ENCODE measurements at places on chromosomes 13 and 19.

DNA sequence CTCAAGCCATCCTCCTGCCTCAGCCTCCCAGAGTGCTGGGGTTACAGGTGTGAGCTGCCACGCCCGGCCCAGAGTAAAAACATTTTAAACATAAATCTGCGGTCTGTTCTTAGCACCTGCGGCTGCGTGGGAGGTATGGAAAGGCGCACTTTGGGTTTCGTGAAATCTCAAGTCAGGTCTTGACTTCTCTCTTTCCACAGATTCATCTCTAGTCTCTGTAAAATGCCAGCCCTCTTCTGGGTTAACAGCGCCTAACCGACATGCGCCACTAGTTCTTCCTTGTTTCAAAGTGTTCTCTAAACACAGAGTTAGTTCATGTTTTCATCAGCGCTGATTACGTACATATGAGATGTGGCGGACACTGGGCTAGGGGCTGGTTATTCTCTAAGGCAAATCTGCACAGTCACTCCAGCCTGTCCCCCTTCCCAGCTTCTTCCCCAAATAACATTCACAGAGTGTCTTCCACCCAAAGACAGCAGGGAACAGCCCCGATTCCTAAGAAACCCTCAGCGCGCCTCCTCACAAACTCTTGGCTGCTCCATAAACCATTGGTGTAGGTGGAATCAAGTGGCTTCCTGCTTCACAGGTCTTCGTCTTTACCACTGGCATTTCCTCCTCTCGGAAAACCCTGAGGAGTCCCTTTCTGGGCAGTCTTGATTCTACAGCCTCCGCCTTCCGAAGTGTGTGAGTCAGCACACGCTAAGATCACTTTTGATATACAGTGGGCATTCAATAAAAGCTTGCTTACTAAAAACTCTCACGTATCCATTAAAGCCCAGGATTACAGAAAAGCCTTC is 1.4 kb downstream of the PARP4 start:
- DNase-seq = peak; percentile 87

DNA sequence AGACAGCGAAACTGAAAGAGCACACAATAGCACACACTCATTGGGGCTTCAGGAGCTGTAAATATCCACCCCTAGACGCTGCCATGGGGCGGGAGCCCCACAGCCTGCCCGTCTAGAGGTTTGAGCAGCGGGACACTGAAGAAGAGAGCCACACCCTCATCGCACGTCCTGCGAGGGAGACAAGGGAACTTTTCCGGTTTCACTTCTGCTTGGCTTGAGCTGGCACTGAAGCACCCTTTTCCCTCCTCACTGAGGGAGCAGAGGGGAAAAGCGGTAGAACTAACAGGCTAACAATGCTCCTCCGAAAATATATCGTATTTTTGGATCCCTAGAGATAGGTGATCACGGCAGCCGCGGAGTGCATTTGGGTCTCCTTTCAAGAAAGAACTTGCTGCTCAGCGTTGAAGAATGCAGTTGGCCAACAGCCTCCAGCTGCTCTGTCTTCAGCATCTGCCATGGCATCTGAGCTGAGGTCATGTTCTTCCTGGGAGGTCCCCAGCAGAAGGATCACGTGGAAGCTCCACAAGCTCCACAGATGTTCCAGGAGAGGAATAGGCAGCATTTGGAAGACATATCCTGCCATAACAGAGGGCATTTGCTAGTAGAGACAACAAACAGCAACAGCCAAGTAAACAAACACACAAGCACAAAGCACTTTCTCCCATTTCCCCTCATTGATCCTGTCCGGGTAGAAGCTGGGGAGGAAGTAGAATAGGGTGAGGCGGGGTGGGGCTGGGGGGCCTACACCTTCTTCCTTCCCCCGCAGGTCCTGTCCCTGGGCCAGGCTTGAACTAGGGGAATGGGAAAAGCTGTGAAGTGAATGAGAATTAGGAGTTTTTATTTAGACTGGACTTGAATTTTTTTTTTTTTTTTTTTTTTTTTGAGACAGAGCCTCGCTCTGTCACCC is 44.8 kb upstream of the ALOX5AP start:
- peak; percentile 96 for DNase-seq

DNA sequence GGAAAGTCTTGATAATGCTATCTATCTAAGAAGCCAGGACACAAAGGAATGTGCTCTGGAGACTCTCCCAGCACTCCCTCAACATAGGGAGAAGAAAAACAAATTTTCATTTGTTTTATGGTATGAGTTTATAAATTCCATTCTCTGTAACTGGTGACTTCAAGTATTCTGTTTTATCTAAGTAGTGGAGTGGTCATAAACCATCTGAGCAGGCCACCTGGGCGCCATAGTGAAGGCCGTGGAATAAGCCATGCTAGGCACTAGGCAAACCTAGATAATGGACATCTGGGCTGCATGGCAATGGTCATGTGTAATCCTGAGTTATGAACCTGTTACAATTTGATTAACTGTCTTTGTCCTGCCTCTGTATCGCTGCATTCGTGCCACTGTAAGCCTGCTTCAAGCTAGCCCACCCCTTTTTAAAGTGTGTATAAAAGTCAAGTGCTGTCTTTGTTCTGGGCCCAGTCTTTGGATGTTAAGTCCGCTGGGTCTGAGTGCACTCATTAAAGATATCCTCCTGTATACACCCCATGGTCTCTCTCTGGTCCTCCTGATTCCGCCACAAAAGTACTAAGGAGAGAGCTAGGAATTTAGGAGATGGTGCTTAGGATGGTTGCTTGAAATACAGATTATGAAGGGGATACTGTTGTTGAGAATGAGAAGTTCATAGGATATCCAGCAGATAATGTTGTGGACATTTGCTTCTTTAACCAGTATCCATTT is 13.2 kb downstream of the GTF2F2 start:
- DNase-seq = no peak

DNA sequence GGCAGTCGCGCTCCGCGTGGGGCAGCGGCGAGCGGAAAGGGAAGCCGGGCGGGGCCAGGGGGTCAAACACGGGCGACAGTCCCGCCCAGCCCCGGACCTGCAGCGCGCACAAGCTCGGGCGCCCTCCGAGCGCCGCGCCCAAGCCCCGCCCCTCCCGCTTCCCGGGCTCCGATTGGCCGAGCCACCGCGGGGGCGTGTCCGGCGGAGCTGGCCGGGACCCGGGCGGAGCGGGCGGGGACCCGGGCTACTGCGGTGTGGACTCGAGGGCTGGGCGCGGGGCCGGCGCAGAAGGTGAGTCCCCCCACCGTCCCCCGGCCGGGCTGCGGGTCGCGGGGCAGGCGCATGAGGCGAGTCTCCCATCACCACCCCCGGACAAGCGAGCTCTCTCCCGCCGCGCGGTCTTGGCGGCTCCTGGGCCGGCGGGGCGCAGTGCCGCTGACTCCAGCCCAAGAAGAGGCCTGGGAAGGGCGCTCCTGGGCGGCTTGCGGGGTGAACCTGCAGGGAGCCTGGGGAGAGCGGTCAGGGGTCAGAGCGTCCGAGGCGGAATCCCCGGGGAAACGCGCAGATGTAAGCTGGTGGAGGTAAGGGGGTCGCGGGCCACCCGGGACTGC is at the start of gene PLEKHF1:
Gene PLEKHF1, plus strand, starts transcription at position 247 of the 611 bp plus-strand sequence. CDS start 8,379 bp downstream, outside the sequence.
- DNase-seq = peak; percentile 65

DNA sequence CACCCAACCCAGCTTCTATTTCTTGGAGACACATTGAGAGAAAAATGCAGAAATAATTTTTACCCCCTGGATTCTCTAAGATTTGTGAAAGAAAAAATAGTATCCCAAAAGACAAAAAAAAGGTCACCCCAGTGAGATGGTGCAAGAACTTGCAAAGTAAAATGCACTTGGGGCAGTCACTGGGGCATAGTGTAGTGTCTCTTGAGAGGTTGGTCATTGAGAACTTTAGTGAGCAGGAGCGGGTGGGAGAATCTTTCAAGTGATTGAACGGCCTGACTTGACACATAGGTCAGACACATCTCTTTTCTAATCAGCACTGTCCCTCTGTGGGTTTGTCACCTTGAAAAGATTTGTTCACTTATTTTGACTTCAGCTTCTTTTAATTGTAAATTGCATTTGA is 2.4 kb downstream of the ZNF85 start:
- no peak for DNase-seq

DNA sequence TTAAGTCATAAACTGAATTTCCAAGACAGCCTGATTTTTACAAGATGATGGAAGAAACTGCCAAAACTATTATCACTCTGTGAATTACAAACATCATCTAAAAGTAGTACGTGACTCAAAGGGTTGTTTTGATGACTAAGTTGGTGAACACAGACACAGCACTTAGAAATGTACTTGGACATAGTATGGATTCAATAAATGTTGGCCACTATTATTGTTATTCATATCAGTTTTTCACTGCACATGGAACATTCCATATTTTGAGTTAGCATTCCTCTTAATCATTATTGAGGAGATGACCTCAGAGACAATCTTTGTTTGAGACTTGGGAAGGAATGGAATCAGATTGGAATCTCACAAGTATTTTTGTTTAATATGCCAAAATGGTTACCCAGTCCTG is 172.9 kb downstream of the OXGR1 start:
- DNase-seq = peak; percentile 72

- peak; percentile 82 for DNase-seq
These were observed 298.8 kb downstream of the SHISA2 start for GRCh38 chr13:25752957-25753551.

DNA sequence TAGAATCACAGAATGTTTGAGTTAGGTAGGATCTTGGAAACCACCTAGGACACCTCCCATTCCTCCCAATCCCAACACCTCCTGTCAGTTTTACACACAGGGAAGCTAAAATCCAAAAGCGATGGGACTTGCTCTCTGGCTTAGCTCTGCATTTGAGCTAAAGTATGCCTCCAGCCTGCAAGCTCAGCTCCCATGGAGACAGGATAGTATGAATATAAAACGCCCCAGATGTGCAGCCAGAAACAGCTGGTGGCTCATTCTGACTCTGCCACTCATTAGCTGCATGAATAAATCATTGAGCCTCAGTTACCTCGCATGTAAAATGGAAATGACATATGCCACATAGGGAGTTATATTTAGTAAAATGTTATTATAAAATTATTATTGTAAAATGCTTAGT is 336.0 kb downstream of the SUCLA2 start:
- no peak for DNase-seq
